ENCODE measurements at places on chromosomes 1 and 21. TPM values are rescaled to one million over a fixed set of nuclear protein-coding genes. Genes with fewer than 3 reads are reported as not detected.

Gene LINGO4
- not detected for total RNA-seq

Gene TRABD2B
- 1.8 TPM for total RNA-seq

Gene FCRL2
- total RNA-seq, result not detected

Gene PAQR6
- total RNA-seq, result 6.4 TPM

DNA sequence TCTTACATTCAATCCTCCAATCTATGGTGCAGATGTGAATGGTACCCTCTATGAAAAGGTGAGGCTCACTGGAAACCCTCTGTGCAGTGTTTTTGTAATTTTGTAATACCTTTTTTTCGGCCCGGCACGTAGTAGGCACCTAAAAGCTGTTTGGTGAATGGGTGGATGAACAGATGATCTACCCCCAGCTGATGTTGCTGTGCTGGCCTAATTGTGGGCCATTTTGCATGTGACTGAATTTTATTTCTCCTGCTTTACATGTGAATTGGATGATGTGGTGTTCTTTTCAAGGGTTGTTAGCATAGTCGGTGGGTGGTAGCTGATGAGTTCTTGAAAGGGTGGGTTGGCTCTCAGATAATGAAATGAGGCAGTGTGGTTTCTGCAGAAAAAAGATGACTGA, 10.4 kb downstream of the KDM4A start:
- no peak for DNase-seq

DNA sequence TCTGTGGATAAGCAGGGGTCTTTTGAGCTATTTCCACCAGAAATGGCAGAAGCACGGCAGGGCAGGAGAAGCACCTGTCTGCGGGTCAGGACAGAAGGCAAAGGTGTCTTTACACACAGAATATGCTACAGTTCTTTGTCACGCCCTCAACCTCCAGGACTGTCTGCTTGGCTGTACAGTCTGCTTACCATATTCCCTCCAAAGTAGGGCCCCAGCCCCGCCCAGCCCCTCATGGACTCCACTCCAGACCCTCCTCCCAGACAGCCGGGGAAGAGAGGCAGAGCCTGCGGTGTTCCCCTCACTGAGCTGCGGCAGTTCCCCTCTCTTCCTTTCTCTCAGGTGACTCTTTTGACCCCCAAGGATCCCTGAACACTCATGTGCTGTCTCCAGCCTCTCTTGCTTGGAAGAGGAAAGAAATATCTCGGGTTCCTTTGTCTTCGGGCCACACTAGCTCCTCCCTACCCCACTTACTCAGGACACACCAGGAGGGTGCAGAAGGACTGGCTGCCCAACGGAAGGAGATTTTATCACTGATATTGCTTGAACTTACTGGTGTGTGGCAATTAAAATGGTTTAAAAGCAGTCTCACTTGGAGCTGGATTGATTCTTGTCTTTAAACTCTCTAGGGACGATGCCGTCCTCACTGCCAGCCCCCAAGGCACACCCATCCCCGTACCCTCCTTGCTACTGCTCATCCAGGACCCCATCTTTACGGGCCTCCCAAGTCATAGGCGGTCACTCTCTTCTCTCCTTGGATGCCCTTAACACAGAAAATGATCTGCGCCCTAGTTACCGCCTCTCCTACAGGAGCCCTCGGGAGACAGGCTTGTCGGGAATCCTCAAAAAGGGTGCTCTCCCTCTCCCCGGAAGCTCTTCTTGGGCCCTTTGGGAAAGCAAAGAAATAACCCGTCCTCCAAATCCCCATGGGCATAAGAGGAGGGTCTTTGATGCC, 169.7 kb downstream of the TOMM20 start:
- no peak for DNase-seq

DNA sequence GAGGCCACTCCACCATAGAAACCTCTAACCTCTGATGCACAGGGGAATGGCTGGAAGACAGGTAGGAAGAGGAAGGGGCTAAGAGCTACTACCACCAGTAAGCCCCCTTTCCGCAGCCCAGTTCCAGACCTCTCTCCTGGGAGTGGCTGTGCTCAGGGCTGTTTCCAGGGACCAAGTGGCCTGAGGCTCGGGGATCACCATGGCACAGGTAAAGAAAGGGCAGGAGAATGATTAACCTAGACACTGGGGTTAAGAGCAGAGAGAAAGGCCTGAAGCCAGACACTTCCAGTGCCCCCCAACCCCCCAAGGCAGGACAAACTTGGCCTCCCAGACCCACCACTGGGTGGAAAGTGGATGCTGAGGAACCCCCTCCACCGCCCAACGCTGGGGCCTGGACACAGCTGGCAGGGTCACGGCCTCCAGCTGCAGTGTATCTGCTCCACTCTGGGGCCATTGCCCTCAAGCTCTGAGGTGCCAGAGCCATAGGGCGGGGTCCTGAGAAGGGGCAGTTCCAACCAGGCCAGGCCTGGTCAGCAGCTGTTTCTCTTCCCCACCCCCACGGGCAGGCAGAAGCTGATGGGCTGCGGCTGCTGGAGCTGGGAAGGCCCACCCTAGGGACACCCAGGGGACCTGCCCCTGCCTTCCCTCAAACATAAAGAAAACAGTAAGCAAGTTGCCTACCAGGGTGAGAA, 2.6 kb downstream of the TAGLN2 start:
- no peak for DNase-seq

Measured in astrocyte (in vitro differentiated cells and primary cell).